ENCODE measurements at places on chromosomes 7 and 10.

- DNase-seq = peak; percentile 8
Measured at GRCh38 chr7:91717681-91718470, 162.6 kb downstream of the MTERF1 start.

- peak; percentile 66 for DNase-seq
Measured at GRCh38 chr10:31034098-31034909, 2.6 kb upstream of the ZNF438 start.

- no peak for DNase-seq
Measured at GRCh38 chr10:53161231-53161630, 388.6 kb upstream of the MBL2 start.

GRCh38 chr7:3575753-3576531, 274.9 kb downstream of the SDK1 start:
- no peak for DNase-seq

- no peak for DNase-seq
Measured at GRCh38 chr10:70418229-70418628, 14.3 kb downstream of the EIF4EBP2 start.

DNA sequence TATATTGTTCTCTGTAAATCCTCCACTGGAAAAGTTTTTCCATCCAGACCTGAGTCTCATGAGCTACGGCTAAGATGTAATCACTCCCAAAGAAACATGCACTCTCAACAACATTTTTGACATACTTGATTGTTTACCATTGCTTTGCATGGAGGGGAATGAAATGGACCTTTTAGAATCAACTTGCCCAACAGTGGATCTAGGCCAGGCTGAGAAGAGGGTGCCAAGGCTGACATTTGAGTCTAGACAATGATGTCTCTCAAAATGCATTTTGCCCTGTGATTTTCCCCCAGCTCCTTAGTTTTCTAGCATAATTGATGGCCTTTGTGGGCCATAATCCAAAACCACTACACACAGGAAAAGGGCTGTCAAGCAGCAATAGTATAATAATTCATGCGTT, 297.9 kb upstream of the KLF6 start:
- DNase-seq = no peak

- DNase-seq = no peak
Measured at GRCh38 chr10:76769582-76769981, 868.0 kb downstream of the KCNMA1 start.

GRCh38 chr10:63866075-63866746, 345.0 kb downstream of the REEP3 start:
- DNase-seq = peak; percentile 48

DNA sequence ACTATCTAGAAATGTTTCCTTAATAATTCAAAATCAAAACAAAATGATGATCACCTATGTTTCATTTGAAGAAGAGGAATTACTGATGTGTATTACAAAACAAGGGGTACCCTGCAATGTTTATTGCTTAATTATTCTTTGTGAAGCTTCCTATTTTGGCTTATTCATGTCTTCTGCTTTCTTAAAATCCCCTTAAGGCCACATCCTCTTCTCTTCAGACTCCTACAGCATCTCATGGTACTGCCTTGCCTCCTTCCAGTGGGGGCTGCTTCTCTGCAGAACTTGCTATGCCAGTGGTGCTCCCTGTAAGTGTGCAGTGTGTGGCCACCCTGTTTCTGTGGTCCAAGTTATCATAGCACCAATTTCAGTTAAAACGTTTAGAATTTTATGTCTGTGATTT, 35.0 kb downstream of the CCDC146 start:
- DNase-seq = no peak

- no peak for DNase-seq
Measured at GRCh38 chr10:82492647-82493046, 617.7 kb downstream of the NRG3 start.

GRCh38 chr10:88926566-88927415, 25.8 kb downstream of the ACTA2 start:
- peak; percentile 12 for DNase-seq

DNA sequence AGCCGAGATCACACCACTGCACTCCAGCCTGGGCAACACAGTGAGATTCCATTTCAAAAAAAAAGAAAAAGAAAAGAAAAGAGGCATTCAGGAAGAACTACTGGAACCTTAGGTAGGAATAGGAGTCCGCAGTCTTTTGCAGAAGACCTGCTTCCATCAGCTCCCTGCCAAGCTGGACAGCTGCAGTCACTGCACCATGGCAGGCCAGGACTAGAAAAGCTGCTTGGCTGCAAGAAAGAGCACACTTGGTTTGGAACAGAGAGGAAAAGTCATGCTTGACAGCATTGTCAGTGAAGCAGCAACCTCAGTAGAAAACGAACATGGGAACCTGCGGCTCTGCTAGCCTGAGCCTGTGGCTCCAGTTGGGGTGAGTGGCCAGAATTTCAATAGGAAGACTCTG, 104.3 kb downstream of the MARCHF5 start:
- DNase-seq = no peak

- no peak for DNase-seq
Measured at GRCh38 chr7:14309432-14309831, 320.0 kb upstream of the ETV1 start.

DNA sequence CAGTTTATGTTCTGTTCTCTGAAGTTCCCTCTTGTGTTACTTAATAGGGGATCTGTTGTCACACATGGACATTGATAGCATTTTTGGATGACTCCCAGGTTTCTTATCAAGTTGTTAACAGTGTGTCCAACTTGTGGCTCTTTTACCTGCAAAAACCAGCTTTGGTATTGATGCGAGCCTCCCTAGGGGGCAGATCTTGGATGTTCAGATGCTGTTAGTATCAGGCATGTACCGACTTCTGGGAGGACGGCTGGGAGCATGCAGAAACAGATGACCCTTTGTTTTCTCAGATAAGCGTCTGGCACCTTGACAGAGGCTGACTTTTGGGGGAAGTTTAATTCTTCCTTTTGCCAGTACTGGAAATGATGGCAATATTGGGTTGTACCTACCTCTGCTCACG, 2.2 kb downstream of the PLPP4 start:
- DNase-seq = no peak

- peak; percentile 75 for DNase-seq
Measured at GRCh38 chr10:124153023-124153826, 59.8 kb upstream of the CHST15 start.

GRCh38 chr10:132075909-132076577, 10.3 kb downstream of the JAKMIP3 start:
- DNase-seq = no peak

- DNase-seq = no peak
Measured at GRCh38 chr10:73032536-73032935, 64.1 kb downstream of the P4HA1 start.

- peak; percentile 76 for DNase-seq
Measured at GRCh38 chr10:24465891-24466818, 257.2 kb downstream of the KIAA1217 start.

- no peak for DNase-seq
Measured at GRCh38 chr7:103766660-103767059, 222.8 kb downstream of the RELN start.

- no peak for DNase-seq
Measured at GRCh38 chr10:98265403-98266378, 2.3 kb downstream of the LOXL4 start.

DNA sequence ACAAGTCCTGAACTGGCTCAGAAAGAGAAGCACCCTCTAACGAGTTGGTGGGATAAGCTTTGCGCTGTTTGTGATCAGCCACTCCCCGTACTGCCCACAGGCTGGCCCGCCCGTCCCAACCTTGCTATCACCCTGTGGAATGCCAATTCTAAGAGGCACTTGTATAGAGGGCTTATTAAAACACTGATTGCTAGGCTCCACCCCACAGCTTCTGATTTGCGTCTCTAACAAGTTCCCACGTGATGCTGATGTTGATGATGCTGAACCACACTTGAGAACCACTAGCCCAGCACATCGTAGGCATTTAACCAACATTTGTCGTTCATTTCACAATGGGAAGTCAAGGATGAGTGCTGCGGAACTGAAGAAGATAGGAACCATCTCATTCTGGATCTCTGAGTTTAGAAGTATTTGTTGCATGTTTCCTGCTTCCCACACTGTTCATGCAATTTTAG, 12.7 kb upstream of the GSAP start:
- DNase-seq = peak; percentile 14

DNA sequence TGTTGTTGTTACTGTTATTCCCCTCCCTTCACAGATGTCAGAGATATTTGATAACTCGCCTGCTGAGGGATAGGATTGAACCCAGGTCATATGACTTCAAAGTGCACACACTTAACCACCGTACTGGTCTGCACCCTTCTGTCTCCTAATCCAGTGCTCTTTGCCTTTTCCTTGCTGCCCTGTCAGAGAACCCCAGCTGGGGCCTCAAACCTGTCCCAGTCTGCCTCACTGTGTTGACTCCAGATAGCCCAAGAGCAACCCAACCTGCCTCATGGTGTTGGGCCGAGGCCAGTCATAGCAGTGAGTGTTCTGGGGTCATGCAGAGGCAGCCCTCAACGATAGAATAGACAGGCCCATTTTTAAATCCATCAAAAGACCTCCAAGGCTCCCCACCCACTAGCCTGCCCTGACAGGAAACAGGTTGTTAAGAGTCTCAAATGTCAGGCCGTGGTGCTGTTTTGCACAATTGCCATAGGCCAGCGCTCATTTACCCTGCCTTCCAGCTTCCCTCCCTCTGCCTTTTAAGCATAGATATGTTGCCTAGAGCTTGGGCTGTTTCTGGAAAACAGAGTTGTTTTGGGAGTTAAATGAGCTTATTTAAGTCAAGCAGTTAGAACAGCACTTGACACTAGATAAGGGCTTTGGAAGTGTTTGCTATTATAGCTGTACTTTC, 37.0 kb upstream of the PDCD4 start:
- no peak for DNase-seq

GRCh38 chr7:149253665-149254064, 8.3 kb upstream of the ZNF783 start:
- DNase-seq = peak; percentile 66

GRCh38 chr10:127046975-127047877, 142.0 kb downstream of the DOCK1 start:
- DNase-seq = no peak

GRCh38 chr10:17684537-17684936, 40.6 kb downstream of the STAM start:
- DNase-seq = no peak

- no peak for DNase-seq
Measured at GRCh38 chr7:120402079-120402767, 129.2 kb downstream of the KCND2 start.

GRCh38 chr7:73894733-73895551, 34.0 kb downstream of the TMEM270 start:
- peak; percentile 53 for DNase-seq

GRCh38 chr7:8172372-8173354, 89.3 kb downstream of the ICA1 start:
- DNase-seq = no peak

DNA sequence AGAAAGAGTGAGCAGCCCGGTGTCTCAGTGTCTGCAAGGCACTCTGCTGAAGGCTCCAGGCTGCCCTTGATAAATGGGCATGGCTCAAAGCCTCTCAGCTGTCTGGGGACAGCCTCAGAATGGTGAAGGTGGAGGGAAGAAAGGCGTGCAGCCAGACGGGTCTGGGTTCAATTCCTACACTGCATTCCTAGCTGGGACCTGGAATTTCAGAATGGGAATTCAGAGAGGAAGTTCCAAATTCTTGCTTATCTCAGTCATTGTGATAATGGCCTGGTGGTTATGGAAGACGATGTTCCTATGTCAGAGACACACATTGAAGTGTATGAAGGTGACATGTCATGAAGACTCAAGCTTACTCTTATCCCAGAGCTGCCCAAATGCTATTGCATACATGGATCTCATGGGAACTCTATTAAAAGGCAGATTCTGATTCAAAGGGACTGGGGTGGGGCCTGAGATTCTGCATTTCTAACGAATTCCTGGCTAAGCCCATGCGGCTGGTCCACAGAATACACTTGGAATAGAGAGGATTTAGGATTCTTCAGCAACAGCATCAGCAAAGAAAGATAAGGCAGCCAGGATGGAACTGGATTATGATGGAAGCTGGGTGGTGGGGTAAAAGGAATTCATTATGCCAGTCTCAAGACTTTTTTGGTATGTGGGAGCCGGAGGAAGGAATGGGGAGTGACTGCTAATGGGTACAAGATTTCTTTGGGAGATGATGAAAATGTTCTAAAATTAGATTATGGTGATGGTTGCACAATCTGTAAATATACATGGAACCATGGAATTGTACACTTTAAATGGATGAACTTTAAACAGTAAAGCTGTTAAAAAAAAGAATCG, 82.6 kb upstream of the ZMIZ1 start:
- no peak for DNase-seq

GRCh38 chr7:43196379-43196778, 83.9 kb downstream of the HECW1 start:
- no peak for DNase-seq

DNA sequence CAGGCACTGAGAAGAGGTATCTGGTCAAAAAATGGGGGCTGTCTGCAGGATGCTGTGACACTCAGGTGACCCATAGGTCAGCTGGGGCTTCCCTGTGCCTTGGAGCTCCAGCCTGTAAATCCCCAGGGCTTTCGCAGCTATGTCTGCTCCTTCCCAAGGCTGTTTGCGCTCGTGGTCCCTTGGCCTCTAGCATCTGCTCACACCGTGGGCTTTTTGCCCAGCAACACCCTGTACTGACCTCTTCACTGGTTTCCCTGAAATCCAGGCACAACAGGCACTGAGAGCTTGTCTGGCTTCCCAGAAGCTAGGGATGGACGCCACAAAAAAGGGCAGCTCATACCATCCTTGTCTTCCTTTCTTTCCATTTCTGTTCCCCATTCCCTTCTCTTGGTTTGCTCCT, 280.3 kb upstream of the HABP2 start:
- DNase-seq = no peak

DNA sequence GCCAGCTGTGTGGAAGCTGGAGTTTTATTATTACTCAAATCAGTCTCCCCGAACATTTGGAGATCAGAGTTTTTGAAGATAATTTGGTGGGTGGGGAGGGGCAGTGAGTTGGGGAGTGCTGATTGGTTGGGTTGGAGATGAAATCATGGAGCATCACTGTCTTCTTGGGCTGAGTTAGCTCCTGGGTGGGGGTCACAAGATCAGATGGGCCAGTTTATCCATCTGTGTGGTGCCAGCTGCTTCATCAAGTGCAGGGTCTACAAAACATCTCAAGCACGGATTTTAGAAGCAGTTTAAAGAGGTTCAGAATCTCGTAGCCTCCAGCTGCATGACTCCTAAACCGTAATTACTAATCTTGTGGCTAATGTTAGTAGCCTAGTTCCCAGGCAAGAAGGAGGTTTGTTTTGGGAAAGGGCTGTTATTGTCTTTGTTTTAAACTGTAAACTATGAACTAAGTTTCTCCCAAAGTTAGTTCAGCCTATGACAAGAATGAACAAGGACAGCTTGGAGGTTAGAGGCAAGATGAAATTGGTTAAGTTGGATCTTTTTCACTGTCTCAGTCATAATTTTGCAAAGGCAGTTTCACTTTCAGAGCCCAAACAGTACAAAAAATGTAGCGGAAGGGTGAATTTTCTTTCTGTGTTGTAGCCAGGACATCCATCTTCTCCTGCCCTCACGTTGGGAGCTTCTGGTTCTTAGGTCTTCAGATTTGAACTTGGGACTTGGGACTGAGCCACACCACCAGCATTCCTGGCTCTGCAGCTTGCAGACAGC, 43.1 kb downstream of the KLF6 start:
- no peak for DNase-seq

- no peak for DNase-seq
Measured at GRCh38 chr7:136308230-136308629, 331.1 kb upstream of the MTPN start.

Data from trophoblast cell (in vitro differentiated cells and primary cell).